ENCODE measurements at places on chromosomes 6 and 20. TPM values are rescaled to one million over a fixed set of nuclear protein-coding genes. Genes with fewer than 3 reads are reported as not detected.

GRCh38 chr20:38156888-38157634 is 8.0 kb downstream of the TGM2 start:
- DNase-seq, result peak; percentile 66

GRCh38 chr20:49426395-49426794 is 56.1 kb downstream of the KCNB1 start:
- no peak for DNase-seq

GRCh38 chr6:36126553-36127458 is 3.5 kb upstream of the MAPK13 start:
- DNase-seq, result no peak

BTBD9 gene
- total RNA-seq, result 16.5 TPM

GRCh38 chr6:126907312-126907711 is 211.2 kb upstream of the RSPO3 start:
- no peak for DNase-seq

DNA sequence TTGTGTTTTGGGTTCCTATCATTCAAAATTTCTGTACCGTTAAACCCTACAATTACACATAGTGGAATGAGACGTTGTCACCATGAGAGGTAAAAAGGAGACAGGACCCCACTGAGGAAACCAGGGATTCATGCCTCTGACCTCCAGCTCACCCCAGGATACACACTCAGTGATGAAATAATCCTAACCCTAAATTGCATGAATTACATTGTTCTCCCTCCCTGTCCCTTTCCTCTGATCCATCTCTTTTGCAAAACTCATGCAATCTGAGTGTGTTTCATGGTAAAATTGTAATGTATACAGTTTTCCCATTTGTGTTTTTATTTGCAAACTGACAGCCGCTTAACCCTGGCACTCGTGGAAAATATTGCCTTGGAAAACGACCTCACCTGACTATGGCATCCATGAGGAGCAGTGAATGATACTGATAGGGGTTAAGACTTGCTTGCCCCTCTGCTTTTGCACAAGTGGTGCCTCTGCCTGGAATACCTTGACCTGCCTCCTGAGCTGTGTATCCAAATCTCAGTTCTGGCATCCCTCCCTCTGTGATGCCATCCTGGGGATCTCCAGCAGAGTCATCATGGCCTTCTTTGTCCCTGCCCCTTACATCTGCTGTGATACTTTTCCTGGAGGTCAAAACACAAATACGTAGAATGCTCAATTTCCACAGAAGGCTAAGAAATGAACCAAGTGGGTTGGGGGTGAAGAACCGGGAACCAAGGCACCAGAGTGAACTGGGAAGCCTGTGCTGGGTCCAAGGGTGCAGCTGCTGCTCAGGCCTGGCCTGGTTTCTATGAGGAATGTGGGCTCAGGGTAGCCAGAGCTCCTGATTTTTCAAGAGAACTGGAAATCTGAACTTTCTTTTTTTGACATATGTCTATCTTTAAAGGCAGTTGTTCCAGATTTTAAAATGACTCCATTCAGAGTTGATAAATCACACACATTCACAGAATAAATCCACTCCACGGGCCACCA is 211.6 kb upstream of the ZNF217 start:
- DNase-seq, result no peak

GRCh38 chr20:37316116-37316774 is 26.8 kb downstream of the MANBAL start:
- no peak for DNase-seq

DNA sequence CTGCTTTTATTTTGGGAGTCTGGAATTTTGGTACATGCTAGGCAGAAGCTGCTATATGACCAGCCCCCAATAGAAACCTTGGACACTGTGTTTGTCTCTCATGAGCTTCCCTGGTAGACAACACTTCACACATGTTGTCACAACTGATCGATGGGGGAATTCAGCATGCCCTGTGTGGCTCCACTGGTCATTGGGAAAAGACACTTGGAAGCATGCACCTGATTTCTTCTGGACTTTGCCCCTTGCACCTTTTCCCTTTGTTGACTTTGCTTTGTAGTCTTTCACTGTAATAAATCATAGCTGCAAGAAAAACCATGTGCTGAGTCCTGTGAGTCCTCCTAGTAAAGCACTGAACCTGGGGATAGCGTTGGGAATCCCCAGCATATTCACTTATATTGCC is 7.9 kb upstream of the WFDC10A start:
- no peak for DNase-seq

DNA sequence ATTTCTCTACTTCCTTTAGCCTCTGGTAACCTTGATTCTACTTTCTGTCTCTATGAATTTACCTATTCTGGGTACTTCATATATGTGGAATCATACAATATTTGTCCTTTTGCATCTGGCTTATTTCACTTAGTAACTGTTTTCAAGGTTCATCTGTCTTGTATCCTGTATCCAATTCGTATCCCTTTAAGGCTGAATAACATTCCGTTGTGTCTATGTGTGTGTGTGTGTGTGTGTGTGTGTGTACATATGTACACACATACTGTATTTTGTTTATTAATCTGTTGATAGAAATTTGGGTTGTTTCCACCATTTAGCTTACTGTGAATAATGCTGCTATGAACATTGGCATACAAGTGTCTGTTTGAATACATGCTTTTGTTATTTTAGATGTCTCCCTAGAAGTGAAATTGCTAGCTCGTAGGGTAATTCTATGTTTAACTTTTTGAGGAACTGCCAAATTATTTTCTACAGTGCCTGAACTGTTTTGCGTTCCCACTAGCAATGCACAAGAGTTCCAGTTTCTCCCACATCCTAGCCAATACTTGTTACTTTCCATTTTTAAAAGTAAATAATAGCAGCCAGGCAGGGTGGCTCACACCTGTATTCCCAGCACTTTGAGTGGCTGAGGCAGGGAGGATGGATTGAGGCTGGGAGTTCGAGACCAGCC is 17.7 kb downstream of the SENP6 start:
- DNase-seq, result no peak

EYS gene
- 0.08 TPM for total RNA-seq

DNA sequence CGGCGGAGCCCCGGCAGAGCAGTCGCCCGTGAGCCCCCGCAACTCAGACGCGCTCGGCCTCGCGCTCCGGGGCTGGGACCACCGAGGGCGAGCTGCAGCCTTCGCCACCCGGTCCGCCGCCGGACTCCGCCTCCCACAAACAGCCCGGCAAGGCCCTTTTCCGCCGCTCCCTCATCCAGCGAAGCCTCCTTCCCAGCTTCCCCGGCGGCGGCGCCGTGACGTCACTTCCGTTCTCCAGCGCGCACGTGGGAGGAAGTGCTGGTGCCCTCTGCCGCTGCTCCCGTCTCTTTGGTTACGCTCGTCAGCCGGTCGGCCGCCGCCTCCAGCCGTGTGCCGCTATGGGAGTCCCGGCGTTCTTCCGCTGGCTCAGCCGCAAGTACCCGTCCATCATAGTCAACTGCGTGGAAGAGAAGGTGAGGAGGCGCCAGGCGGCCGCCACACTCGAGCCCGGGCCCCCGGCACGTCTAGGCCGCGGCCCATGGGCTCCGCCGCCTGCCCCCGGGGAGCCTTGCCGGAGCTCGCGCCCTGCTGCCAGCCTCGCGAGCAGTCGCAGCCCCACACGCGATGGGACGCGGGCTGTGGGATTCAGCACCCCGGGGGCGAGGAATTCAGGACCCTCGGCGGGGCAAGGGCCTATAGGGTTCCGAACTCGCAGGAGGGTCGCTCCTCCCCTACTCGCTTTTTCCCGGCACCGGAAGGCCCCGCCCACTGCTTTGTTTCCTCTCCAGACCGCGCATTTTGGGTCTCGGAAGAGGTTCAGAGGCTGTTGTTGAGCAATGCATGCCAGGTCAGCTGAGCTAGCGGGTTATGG is at the start of gene XRN2:
TSS of gene XRN2 (plus strand) at position 271 of the 811 bp plus-strand sequence. CDS start at position 339, 68 bp downstream.
- peak; percentile 96 for DNase-seq

TFAP2D gene
- not detected for total RNA-seq

RNF8 gene
- 16.1 TPM for total RNA-seq

TMEM170B gene
- 4.4 TPM for total RNA-seq

C20orf202 gene
- 0.41 TPM for total RNA-seq

DNA sequence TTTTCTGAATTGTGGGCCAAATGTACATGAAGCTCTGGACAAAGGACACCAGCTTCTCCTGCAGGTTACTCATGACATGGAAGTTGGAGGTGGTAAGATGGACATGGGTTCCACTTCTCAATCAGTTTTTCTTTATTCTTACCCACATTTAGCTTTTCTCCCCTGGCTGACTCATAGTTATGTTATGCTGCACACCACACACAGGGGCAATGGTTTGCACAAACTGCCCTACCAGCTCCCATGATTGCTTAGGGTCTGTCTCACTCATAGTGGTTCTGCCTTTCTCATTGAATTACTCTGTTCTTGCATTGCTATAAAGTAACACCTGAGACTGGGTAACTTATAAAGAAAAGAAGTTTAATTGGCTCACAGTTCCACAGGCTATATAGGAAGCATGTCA is 4.5 kb upstream of the CD109 start:
- no peak for DNase-seq

MRAP2 gene
- 0.16 TPM for total RNA-seq

DNA sequence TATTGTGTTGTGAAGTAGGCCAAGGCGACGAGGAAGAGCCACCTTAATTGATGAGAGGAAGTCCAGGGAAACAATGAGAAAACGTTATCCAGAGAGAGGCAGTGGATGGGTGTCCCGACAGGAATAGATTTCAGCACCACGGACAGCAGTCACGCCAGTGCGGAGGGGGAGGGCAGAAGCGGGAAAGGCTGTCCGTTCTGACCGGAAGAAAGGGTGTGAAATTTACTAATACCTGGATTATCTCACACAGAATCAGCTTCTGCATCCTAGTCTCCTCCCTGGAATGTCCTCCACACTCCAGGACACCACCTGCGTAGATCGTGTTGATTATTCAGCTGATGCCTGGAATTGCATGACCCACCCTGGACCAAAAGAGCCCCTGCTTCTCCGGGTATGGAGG is 7.4 kb upstream of the BPIFA3 start:
- peak; percentile 47 for DNase-seq

DNA sequence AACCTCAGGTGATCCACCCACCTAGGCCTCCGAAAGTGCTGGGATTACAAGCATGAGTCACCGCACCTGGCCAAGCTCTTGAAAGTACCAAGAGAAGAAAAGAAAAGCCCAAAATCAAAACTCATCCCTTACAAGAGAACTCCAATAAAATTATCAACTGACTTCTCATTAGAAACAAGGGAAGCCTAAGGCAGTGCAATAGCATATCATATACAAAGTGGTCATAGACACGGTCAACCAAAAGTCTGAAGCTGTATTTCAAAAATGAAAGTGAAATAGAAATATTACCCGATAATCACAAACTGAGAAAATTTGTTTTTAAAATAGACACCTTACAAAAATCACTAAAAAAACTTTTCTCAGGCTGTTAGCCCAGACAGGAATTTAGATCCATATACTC is 1321.1 kb upstream of the GJE1 start:
- DNase-seq, result no peak

GRCh38 chr6:83193747-83194566 is 800 bp downstream of the RWDD2A start:
- DNase-seq, result peak; percentile 49

- DNase-seq, result no peak
Measured at GRCh38 chr6:170345662-170346061, 39.1 kb downstream of the FAM120B start.

DNA sequence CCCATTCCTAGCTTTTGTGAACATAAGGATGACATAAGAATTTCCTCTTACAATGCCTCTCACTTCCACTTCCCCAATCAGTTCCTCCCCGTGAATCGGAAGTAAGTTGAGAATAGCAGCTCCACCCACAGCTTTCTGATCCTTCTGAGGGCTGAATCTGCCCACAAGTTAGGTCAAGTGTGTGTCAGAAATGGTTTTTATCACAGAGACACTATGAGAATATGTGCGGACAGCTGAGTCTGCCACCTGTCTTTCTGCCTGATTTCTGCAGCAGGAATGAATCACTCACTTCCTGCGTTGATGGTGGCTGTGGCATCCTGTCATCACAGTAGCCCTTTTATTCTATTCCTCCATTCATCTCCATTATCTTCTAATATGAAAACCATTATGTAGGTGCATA is 70.2 kb downstream of the RIN2 start:
- DNase-seq, result no peak

GRCh38 chr6:154298297-154298696 is 58.3 kb downstream of the IPCEF1 start:
- no peak for DNase-seq

DNA sequence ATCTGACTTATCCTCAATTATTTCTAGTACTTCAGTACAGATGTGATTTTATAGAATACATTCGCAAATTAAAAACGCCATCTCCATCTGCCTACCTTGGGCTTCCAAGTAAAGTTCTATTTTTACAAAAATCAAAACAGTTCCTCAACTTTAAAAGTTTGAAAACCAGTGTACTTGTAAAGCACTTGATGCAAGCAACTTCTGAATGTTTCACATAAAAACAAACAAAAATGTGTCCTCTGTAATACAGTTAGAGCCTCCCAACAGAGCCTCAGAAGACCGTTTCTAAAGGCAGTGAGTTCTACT is 384 bp upstream of the MANEA start:
- DNase-seq, result no peak

FAM217A gene
- total RNA-seq, result not detected

DNA sequence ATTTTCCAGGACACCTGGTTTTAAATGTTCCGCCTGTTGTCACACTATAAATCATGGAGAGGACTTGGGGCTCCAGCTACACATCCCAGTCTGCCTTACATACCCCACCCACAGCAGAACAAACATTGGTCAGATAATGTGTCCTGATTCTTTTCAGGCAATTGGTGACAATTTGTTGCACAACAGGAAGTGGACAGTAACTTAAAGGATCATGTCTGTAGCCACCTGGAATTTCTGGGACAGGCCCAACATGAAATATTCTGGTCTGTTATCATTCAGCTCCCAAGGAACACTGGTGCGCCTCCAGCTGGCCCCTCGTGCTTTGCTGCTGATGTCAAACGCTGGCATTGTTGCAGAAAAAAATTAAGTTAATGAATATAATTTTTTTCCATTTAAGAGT is 117.2 kb downstream of the SOBP start:
- peak; percentile 59 for DNase-seq

MYB gene
- total RNA-seq, result 0.08 TPM

- no peak for DNase-seq
Measured at GRCh38 chr6:125111219-125111983, 42.2 kb upstream of the TPD52L1 start.

DNA sequence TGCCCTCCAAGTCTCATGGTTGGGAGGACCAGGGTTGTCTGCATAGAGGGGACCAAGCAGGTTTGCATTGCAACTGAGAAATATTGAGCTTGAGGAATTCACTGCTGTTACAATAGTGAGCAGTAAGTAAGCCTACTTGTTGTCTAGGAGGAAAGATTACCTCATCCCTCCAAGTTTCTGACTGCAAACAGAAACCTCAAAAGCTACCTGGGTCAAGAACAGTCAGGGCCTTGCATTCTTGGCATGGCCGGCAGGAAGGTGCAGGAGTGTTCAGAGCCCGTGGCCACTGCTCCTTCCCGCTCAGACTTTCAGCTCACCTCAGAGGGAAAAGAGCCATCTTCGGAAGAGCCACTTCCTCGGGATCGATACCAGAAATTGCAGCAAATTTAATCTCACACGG is 46.0 kb upstream of the DOK5 start:
- no peak for DNase-seq
